ENCODE measurements at places on chromosomes 2 and 18.

GRCh38 chr2:165793779-165794535 is at the start of gene GALNT3:
TSS of gene GALNT3 (minus strand) at chr2:165794247. CDS start at chr2:165770700, 23,547 bp downstream.
- DNase-seq = no peak

DNA sequence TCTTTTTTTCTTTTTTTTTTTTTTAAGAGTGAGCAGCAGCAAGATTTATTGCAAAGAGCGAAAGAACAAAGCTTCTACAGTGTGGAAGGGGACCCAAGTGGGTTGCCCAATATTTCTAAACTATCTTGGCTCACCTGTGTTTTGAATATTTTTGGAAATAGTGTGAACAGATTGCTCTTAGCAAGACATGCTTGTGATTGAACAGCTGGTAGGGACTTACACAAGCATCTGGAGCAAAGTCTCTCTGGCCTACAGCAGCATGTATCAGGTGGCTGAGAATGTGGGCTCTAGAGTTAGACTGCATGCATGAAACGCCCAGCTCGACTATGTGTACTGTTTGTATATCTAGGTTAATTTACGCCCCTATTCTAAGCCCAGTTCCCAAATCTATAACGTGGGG is 40.3 kb upstream of the FBXO11 start:
- DNase-seq = no peak

- no peak for DNase-seq
These were observed 93.5 kb downstream of the TTC27 start for GRCh38 chr2:32721376-32721775.

- no peak for DNase-seq
These were observed 36.1 kb upstream of the CAB39 start for GRCh38 chr2:230676546-230676945.

GRCh38 chr2:233411162-233411561 is 56.9 kb downstream of the DGKD start:
- no peak for DNase-seq

GRCh38 chr18:50034029-50034428 is 160.9 kb downstream of the MYO5B start:
- DNase-seq = no peak

- no peak for DNase-seq
These were observed 164.6 kb upstream of the SP5 start for GRCh38 chr2:170550501-170550900.

DNA sequence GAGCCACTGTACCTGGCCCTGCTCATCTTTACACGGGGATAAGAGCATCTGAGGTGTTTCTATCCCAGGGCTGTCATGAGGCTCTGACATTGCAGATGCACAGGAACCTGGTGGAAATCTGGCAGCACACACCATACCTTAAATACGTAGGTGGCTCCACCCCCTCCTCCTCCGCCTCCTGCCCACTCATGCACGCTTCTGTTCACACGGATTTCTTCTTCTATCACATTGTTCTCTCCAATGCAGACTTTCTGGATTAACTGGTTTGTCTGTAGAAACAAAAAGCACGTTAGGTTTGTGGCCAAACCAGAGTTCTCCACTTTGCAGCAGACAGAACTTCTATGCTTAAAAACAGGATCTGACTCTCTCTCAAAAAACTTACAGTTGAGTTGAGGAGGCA is 118.2 kb downstream of the CLIP4 start:
- no peak for DNase-seq

GRCh38 chr2:33021542-33022227 is 74.9 kb downstream of the LTBP1 start:
- no peak for DNase-seq

DNA sequence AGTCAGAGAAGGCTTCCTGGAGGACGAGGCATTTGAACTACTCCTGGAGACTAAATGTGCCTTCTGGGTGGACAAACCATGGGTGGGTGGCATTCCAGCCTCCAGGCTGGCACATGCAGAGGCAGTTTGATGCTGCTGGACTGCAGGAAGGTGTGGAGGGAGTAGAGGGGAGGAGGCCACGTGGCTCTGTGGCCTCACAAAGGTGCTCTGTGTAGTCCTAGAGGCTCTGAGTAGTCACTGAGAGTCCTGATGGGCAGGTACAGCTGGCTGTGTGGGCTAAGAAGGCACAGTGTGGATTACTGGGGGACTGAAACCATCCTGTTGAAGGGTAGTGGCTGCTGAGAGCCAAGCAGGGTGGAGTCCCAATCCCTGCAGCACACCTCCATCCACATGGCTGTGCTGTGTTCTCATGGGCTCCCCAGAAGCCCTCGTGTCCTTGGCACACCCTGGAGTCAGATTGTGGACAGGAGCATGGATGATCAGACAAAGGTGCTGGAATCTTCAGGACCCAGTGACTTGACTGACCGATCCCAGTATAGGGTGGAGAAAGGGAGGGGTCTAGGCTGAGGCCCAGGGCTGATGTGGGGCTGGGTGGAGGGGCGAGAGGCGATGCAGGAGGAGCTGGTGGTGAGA is 87.4 kb upstream of the HS6ST1 start:
- no peak for DNase-seq

- DNase-seq = no peak
These were observed 54.5 kb downstream of the RASGRP3 start for GRCh38 chr2:33530690-33531548.

- no peak for DNase-seq
These were observed 112.1 kb upstream of the ATP8B1 start for GRCh38 chr18:57915248-57915647.

- DNase-seq = no peak
These were observed 106.4 kb downstream of the ZAP70 start for GRCh38 chr2:97819754-97820153.

GRCh38 chr18:23712445-23712844 is 23.2 kb downstream of the LAMA3 start:
- no peak for DNase-seq

DNA sequence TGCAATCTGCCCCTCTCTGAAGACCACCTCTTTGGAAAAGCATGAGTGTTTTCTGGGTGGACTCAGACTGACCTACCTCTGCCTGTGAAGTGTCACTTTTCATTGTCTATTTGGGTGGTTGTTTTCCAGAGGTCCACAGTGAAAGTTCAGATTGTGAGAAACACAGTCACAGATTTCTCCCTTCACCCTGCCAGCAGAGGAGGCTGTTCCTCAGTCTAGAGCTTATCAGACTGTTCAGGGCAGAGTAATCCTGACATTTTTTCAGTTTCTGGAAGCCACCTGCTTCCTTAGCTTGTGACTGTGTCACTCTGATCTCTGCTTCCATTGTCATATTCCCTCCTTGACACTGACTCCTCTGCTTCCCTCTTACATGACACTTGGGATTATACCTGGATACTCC is 55.4 kb upstream of the RMP24 start:
- no peak for DNase-seq

DNA sequence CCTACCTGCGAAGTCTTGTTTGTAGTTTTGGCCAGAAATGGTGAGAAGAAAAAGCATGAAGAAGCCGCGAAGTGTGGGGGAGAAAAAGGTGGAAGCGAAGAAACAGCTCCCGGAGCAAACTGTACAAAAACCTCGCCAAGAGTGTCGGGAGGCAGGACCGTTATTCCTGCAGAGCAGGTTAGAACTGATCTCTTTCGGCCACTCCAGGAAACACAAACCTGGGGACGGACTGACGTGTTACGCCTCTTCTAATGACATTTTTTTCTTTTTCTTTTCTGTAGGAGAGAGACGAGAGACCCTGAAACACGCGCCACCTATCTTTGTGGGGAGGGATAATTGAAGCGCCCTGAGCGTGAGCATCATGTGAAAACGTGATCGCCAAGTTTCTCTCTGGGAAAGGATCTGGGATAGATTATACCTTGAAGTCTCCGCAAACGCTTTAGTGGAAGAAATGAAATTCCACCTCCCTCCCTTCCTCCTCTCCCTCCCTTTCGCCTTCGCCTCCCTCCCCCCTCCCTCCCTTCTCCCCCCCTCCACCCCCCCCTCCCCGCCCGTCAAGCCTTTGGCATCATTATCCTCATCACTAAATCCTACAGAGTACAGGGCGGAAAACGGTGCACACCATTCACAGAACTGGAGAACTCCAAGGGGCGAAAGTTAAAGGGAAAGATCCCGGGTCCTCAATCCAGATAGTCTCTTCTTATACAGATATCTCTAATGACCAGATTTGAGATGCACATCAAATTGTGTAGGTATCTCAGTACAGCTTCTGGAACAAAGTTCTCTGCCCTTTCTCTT is at the start of gene ZEB2:
TSS of gene ZEB2 (minus strand) at position 186 of the 798 bp plus-strand sequence. CDS start 2,769 bp downstream, outside the sequence.
- no peak for DNase-seq

- no peak for DNase-seq
These were observed 99.2 kb upstream of the ITGA4 start for GRCh38 chr2:181357979-181358378.

- no peak for DNase-seq
These were observed 64.1 kb downstream of the FBXO15 start for GRCh38 chr18:74083557-74083952.

DNA sequence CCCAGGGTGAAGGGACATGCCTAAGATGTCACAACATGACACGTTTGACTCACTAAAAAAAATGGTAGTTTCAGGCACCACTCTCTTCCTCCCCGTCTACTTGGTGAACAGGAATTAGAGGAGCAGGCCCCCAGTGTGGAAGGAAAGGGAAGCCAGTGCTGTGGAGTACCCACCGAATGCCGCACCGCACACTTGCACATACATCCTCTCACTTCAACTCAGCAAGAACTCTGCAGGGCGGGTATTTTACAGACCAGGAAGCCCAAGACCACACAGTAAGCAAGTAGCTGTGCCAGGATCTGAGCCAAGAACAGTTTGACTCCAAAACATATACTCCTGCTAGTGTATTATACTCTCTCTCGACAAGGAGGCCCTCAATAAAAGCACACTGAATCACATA is 69.8 kb downstream of the BCL2 start:
- DNase-seq = no peak

DNA sequence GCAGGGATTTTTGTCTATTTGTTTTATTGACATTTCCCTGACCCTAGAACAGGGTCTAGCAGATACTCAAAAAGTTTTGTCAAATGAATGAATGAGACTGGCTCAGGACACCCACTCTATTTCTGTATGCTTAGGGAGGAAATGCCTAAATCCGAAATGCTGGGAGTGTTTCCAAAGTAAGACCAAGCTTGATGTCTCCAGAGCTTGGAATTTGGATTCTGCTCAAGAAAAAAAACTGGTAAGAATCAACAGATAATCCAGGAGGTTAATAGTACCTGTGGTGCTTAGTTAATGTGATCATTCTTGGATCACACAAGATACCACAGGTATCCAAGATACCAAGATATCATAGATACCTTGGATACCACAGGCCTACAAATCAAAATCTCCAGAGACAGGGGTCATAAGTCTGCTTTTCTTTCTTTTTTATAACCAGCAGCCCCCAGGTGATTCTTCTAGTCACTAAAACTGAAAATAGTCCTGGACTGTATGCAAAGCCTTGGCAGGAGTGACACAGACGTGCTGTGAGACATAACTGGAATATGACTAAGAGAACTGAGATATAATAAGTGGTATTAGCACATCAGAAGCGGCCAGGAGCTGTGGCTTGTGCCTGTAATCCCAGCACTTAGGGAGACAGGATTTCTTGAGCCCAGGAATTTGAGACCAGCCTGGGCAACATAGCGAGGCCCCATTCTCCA is 39.9 kb upstream of the SP3 start:
- DNase-seq = peak; percentile 33

- no peak for DNase-seq
These were observed 57.0 kb downstream of the PPP4R1 start for GRCh38 chr18:9557250-9557943.

- no peak for DNase-seq
These were observed 785.5 kb upstream of the HS6ST1 start for GRCh38 chr2:129103936-129104878.

DNA sequence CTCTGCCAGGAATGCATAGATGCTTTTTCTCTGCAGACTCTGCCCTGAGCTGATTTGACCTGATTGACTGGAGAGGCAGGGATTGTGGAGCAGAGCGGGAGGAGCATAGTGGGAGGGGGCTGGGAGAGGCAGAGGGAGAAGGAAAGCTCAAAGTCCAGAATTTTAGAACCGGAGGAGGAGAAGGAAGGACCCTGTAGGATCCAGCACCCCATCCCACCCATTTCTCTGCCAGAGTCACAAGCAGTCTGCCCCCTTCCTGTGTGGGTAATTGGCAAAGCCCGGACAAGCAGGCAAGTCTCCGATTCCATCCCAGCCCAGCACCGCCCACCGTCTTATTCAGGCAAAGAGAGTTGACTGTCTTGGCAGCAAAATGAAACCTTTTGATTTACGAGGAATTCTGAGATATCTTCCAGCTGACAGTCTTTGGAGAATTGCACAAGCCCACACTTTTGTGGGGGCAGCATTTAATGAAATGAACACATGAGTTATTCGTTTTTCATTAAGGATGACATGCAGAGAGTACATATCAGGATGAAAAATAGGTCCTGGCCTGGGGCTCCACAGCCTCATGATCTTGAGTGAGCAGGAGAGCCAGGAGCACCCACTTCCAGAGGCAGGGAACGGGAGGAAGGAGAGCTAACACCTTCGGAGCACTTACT is 103.1 kb downstream of the MCFD2 start:
- DNase-seq = no peak

DNA sequence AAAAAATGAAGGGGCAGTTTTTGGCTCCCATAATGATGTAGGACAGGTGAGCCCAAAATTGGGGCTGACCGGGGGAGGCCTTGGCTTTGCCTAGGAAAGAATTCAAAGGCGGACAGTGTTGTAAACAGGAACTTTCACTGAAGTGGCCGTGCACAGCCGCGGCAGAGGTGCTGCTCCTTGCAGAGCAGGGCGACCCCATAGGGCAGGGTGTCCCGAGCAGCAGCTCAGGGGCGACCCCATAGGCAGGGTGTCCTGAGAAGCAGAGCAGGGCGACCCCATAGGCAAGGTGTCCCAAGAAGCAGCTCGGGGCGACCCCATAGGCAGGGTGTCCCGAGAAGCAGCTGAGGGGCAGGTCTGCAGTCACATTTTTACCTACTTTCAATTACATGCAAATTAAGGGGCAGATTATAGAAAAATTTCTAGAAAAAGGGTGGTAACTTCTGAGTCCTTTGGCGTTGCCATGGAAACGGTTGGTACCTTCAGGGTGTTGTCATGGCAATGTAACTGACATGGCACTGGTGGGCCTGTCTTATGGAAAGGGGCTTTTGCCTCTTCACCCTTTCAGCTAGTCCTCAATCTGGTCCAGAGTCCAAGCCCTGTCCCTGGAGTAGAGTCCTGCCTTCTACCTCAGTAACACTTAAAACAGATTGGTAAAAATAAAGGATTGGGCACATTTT is 134.5 kb downstream of the FBXO15 start:
- no peak for DNase-seq

DNA sequence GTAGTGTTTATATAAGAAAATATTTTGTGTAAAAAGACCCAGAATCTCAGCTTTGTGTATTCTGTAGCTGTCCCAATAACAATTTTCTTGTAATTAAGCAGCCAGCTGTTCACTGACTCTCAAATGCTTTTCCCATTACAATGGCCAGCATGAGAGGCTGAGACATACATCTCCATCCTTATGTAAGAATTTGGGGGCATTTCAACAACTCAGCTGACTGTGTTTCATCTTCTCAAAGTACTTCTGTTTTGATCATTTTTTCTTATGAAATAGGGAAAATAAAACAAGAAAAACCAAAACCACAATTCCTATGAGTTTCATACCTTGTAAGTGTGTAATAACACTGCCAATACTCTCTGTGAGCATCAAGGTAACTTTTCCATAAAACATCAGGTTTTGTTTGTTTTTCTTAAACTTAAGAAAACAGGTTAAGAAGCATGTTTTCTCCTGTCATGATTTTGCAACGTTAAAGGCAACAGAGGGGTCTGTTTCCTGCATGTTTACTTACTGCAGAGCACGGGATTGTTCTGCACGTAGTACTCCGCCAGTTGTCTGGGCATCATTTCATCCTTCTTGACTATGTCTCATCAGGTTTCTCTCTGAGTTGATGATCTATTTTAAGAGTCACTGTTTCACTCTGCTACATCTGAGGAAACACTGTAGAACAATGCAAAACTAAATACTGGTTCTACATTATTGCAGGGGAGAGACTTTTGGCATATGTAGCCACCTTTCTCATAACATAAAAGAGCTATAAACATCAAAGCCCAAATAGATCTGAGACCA is 62.9 kb upstream of the CYRIA start:
- no peak for DNase-seq

All from stimulated activated CD8-positive, alpha-beta memory T cell treated with anti-CD3 and anti-CD28 coated beads, Interleukin-7, amount 100 ng/mL, for 48 hours (primary cell).